Activated CD4-positive, alpha-beta T cell treated with anti-CD3 and anti-CD28 coated beads, Interleukin-2, amount 50 U/mL, for 16 hours (primary cell): ENCODE measurements at places on chromosomes 2 and 18.

GRCh38 chr2:121147766-121148165, 137.2 kb downstream of the TFCP2L1 start:
- no peak for DNase-seq

- no peak for DNase-seq
Measured at GRCh38 chr18:41695441-41695840, 259.6 kb upstream of the PIK3C3 start.

DNA sequence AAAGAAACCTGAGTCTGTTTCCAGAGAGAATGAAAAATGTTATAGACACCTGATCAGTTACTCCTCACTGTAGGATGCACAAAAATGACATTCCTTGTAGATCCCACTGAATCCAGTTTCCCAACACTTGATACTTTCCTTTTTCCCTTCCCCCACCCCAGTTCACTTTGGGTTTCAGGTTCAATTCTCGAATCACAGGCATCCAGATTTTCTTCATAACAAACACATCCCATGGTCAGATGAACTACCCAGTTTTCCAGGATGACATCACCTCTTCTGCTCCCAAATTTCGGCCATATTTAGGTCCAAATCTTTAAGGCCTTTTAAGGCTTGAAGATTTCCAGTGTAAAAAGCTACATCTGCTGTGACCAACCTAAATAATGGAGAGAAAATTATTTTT, 51.5 kb downstream of the UGP2 start:
- DNase-seq: no peak

DNA sequence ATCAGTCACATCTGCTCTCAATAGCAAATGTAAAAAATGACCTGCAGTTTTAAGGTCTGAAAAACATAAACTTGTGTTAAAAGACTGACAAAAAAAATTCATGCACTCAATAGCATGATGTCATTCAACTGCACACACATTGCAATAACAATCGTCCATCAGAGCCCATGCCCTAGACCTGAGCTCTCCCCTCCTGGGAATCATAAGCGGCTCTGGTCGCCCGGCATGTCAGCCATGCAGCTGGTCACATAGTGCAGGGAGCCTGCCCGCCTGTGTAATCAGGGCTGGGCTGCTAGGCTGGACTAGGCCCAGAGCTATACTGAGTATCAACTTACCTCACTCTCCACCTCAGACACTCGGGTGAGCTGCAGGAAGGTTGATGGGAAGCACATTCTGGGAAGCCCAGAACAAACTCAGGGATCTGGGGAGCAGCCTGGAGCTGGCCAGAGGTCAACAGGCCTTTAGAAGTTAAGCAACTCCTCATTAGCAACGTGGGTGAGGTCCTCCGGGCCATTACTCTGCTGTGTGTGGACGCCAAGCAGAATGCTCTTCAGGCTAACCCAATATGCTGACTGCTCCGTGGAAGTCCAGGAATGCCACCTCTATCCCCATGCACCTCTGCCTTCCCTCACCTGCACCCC, 165.5 kb downstream of the TTC32 start:
- DNase-seq: no peak

DNA sequence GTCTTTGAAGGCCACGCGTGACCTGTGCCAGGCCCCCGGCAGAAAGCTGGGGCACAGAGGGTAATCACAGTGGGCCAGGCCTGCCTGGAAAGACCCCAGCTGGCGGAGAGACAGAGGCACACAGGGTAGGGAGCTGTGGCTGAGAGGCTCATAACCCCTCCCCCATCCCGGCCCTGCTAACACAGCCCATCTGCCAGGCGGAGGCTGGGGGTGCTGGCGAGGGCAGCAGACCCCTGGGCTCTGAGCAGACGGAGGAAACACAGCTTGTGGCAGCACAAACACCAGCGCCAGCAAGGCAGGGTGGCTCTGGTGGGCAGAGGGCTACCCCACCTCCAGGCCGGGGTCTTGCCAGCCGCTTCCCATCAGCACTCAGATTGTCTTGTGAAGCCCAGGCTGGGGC, 19.0 kb downstream of the HS6ST1 start:
- DNase-seq: no peak

- DNase-seq: no peak
Measured at GRCh38 chr2:151175864-151176263, 85.8 kb downstream of the RBM43 start.

DNA sequence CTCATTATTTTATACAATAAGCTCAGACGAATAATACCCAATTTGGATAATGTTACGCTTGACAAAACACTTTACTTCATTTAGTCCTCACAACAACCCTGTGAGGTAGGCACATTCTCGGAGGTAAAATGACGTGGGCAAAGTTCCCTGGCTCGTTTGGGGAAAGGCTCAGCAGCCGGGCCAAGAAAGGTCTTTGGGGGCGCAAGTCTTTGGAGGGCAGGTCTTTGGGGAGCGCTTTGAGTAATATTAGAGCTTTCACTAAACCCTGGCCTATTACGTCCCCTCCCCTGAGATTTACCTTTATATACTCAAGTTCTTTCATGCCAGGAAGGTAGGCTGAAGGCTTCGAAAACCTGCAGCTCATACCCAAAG, 427 bp downstream of the RBKS start:
- DNase-seq: no peak

DNA sequence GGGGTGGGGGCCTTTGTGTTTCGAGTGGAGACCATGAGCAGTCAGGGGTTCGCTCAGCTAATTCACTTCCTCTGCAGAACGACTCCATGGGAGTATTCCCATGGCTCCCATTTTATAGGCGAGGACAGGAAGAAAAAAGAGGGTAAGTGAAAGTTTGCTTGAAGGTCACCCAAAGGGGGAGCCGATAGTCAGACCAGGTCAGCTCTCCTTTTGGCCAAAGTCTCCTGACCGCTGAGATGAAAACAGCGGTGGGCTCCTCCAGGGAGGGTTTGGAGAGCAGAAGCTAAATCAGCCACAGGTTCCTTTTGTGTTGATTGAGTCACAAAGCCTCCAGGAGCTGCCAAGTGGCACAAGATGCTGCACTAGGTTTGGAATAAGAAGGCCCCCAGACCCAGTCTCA, 34.1 kb upstream of the CTAGE1 start:
- DNase-seq: no peak

DNA sequence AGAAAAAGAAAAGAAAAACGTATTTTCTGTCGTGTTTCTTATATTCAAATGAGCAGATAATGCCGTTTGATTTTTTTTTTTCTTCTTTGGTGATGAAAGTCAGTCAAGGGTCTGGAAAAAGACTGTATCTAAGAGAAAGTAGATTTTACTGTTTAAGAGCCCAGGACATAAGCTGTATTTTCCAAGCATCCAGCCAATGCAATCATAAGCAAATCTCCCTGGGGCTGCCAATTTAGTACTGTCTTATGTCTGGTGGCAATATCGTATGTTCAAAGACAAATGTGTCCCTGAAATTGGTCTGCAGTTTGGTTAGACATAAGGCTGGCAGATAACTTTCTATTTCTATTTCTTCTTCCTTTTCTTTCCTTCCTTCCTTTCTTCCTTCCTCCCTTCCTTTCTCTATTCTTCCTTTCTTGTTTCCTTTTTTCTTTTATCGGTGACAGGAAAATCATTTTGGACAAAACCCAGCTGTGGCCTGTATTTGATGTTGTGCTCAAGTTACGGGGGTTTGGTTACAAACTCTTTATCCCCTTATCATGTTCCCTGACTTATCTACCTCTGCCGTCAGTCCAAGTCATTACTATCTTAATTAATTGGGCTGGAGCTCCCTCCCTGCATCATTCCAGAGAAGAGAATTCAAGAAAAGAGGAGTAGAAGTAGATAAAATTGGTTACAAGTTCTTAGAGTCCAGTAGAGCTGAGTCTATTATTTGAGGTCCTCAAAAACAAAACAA, 683.4 kb upstream of the FSHR start:
- DNase-seq: no peak

DNA sequence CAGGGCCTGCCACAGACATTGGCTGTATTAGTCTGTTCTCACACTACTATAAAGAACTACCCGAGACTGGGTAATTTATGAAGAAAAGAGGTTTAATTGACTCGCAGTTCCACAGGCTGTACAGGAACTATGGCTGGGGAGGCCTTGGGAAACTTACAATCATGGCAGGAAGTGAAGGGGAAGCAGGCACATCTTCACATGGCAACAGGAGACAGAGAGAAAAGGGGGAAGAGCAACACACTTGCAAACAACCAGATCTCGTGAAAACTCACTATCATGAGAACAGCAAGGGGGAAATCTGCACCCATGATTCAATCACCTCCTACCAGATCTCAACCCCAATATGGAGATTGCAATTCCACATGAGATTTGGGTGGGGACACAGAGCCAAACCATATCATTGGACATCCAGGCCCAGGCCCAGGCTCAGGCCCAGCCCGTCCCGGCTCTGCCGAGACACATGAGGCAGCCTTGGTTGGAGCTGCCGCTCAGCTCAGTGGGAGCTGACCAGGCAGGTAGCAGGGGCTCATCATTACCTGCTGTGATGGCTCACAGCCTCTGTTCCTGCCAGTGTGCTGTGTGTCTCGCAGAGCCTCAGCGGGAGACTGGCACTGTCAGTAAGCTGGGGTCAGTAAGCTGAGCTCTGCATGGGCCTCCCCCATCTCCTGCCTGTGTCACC, 8.6 kb upstream of the RALB start:
- DNase-seq: no peak

DNA sequence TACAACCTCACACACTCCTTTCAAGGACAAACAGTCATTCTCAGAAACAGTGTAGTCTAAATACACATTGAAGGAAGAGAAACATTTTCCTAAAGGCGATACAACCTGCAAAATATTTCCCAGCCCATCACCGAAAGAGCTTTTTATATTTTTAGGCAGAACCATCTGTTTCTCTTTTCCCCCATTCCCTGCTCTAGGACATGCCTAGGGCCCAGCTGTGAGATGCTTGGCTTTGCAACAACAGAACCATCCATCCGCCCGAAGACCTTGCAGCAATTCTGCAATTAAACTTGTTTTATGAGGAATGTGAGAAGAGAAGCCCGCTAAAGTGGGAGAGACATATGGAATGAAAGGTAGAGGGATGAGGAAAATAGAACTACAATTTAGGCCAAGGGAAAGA, 105.6 kb upstream of the RFX8 start:
- DNase-seq: no peak

DNA sequence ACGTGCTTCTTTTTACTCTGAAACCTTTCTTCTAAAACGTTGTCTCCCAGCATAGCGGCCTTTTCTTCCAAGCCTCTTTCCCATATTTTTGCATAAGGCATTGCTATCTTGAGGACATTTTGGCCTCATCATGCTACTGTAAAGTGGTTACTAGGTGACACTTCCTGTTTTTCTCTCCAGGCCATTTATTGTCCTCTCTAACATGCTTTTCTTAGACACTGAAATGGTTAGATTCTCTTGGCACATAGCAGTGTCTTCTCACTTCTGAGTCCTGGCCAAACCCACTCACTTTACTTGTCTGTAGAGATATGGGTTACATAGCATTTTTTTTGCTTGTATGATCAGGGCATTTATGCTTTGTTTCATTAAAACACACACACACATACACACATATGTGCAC, 50.1 kb upstream of the KCNH7 start:
- DNase-seq: no peak

DNA sequence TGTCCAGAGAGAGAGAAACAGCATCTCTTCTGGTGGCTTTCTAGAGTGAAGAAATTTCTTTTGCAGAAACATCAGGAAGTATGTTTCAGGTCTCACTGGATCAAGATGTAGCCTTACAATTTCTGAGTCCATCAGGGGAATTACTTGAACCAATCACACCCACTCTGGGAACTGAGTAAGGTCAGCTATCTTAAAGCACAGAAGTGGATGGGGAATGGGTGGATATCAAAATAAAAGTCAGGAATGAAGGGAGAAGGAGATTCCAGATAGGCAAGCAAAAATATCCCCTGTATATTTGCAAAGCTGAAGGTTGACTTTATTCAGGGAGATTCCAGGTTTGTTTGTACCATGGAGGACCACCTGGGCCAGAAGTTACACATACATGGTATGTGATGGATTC, 188.0 kb downstream of the CYRIA start:
- DNase-seq: no peak

- no peak for DNase-seq
Measured at GRCh38 chr18:12369211-12369610, 7.8 kb downstream of the AFG3L2 start.

DNA sequence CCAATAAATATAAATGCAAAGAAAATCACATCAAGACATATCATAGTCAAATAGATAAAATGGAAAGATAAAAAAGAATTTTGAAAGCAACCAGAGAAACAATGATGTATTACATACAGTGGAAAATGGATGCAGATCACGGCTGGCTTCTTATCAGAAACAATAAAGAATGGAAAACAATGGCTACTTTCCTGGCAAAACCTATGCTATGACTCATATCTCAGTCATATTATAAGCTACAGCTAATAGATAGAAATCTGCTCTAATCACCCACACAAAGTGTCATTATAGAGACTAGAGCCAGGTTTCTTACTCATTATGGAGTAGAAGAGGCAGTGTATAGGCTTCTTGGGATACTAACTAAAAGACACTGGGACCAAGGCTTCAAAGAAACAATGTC, 93.5 kb upstream of the TACR1 start:
- DNase-seq: no peak

DNA sequence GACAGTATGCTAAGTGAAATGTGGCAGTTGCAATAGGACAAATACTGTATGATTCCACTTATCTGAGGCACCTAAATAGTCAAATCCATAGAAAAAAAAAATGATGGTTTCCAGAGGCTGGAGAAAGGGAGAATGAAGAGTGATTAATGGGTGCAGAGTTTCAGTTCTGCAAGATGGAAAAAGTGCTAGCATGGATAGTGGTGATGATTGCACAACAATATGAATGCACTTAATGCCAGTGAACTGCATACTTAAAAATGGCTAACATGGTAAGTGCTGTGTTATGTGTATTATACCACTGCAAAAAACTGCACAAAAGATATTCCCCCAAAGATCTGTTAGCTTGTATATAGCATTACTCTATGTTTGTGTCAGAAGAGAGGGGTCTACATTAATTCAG, 185.4 kb downstream of the INHBB start:
- no peak for DNase-seq

DNA sequence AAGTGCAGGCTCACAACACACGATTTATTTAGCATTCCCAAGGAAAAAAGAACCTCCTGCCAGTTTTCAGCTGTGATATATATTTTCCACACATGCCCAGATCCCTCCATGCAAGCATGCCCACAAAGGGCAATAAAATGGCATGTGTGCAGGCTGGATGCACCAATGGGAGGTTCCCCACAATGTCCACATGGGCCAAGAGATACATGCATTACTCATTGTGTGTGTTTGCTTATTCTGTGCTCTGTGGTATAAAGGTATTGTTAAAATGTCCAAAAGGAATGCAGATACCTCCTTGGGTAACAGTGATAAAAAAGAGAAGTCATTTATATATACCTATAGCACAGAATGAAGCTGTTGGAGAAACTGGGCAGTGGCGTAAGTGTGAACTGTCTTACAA, 207.4 kb downstream of the FHOD3 start:
- DNase-seq: no peak

- DNase-seq: no peak
Measured at GRCh38 chr2:42132191-42132965, 36.8 kb upstream of the EML4 start.

DNA sequence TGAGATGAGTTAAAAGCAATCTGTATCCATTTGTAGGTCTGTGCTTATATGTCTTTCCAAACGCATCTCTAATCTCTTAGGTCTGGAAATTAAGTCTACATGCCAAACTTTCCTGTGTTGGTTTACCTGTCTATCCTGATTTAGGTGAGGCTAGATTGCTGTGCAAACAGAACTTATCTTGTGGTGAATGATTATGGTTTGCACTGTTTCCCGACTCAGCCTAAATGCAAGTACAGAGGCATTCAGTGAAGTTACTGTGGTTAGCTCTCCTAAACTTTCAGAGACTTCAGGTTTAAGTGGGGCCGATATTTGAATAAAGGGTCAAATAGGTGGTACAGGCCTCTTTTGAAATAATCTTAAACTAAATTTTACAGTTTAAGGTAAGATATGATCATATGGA, 103.5 kb downstream of the ICOS start:
- DNase-seq: no peak
